ENCODE measurements at places on chromosomes 3 and 15.
A peak's percentile ranks its signal among the peaks of the same experiment; 100 is the strongest.

- DNase-seq: no peak
Measured at GRCh38 chr3:69297501-69297900, 88.4 kb downstream of the FRMD4B start.

DNA sequence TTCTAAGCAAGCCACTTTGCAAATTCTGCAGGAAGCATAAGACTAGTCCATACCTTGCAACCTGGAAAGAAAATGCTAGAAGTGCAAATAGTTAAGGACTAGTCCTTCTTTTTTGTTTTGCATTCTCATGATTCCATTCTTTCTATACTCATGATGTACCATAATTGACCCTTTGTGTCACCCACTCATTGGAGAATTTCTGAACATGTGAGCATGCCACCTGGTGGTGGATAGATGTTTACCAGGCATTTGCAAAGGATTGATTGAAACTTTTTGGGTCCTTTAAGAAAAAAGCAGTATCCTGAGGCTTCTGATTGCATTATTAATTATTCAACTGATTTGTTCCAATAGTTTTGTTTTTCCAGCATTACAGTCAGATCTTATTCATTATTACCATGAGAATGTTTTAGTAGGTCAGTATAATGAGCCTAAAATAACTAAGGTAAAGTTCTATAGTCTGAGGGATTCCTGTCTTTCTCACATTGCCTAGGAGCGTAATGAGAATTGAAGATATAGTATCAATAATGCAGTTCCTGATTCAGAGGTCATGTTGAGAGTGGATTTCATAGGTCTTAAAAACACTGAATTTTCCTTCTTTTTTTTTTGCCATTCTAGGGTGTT is 20.2 kb upstream of the DIPK2A start:
- peak; percentile 24 for DNase-seq

DNA sequence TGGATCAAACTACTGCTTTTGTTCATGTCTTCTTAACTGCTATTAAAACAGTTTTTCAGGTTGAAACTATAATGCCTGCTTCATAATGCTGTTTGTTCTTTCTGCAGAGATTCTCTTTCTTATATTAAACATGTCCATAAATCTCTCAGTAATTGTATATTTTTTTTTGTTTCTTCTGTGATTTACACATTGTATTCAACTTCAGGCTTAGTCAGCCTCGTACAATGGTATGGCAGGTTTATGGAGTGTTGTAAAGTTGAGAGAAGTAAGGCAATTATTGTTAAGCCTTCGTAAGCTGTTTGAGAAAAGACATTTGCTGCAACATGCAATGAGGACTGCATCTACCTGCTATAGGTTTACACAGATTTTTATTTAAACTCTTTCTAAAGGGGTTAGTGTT is 977.1 kb downstream of the DIPK2A start:
- DNase-seq: no peak

GRCh38 chr3:42106646-42107045 is 15.5 kb downstream of the TRAK1 start:
- DNase-seq: no peak

GRCh38 chr3:107028626-107029025 is 348.6 kb upstream of the CCDC54 start:
- DNase-seq: no peak

GRCh38 chr3:61824553-61825135 is 263.3 kb downstream of the PTPRG start:
- no peak for DNase-seq

- no peak for DNase-seq
Measured at GRCh38 chr15:88574077-88574476, 27.6 kb upstream of the DET1 start.

DNA sequence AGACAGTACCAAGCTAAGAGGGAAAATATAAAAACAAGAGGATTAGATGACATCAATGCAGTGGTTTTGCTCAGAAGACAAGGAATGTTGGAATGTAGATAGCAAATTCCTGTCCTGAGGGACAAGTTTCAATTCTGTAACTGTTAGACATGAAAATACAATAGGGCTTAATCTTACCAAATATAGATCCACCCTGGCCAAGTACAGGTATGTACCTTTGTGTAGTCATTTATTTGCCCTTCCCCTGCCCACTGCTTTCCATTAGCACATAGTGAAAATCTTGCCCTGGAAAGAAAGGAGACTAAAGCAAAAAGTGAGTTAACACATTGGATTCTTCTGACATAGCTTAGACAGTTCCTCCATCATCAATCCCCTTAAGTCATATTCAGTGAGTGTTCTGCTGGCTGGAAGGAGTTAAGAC is 389.0 kb upstream of the THBS1 start:
- no peak for DNase-seq

DNA sequence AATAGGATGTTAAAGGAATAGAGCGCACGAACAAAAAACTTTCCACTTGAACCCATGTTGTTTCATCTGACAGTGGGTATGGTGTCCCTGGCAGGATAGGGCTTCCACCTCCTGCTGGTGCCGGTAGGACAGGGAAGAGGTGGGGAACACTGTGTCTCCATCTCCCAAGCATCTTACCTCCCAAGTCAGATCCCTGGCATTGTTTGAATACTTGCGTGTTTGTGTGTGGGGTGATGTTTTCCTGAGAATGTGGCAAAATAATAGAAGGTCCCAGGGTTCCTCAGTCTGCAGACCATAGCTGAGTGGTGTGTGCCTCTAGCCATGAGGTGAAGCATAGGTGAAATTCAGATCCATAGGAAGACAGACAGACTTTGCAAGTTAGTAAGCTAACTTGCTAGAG is 119.4 kb downstream of the IGF1R start:
- no peak for DNase-seq

DNA sequence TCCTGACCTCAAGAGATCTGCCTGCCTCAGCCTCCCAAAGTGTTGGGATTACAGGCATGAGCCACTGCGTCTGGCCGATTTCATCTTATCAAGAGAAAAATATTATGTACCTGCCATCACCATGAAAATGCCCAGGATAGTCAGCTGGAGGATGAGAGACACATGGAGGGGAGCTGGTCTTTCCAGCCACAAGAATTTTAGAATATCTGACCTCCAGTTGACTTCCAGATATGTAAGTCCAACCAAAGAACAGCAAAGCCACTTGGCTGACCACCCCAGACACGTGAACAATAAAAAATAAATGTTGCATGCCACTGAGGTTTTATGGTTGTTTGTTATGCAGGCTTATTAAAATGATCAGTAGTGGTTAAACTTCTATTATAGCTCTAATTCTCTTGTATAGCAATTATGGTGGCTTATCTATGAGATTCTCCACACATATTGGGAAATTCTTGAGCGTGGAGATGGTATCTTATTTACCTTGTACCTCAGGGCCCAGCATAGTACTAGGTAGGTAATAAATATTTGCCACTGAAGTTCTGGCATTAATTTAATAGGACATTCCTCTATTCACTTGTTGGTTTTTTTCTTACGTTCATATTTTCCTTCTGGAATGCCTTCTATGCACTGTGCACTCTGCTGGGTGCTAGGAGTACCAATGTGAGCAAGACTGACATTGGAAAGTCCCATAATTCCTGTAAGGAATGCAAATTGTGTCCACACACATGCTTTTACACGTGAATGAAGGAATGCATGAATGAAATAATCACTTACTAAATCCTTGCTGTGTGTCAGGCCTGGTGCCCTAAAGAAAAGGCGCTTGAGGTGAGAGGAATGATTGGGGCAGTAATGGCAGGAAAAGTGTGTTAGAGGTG is 77.6 kb downstream of the EDEM1 start:
- no peak for DNase-seq

GRCh38 chr3:48962340-48962739 is 27.7 kb upstream of the P4HTM start:
- no peak for DNase-seq

DNA sequence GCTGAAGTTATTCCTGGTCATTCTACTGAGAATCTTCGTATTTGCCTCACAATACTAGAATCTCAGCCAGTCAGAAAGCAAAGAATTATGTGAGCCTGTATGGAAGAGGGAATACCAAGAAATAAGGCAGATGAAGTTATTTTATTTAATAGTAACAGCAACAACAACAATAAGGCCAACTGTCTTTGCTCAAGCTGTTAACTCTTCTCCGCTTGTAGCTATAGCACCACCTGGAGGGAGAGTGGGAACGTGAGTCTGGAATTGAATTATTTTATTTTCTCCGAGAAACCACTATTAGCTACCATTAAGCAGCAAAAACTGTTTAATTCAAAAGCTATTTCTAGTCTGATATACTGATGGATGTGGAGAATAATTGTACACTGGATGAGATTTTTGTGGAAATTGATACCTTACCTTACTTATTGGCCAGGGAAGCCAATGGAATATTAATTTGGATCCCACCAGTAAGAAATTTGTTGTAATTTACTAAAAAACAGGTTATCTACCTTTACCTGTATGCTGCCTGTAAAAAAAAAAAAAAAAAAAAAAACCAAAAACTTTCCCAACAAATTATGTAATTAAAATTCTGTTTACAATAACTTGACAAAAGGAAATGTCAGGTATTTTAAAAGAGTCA is 50.1 kb downstream of the CALML4 start:
- DNase-seq: peak; percentile 17

DNA sequence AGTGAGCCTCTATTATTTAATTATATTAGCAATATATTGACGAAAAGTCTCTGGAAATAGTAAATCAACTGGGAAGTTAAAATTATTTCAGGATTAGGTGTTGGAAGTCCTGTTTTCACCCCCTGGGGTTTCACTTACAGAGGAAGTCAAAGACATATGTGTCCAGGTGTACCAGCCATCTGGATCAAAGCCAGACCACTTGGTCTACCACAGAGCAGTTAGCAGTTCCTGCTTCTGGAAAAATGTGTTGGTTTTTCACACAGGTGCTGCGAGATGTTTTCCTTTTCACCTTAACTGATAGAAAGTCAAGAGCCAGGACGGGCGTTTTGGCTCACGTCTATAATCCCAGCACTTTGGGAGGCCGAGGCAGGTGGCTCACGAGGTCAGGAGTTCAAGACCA is 13.1 kb downstream of the MME start:
- DNase-seq: no peak

DNA sequence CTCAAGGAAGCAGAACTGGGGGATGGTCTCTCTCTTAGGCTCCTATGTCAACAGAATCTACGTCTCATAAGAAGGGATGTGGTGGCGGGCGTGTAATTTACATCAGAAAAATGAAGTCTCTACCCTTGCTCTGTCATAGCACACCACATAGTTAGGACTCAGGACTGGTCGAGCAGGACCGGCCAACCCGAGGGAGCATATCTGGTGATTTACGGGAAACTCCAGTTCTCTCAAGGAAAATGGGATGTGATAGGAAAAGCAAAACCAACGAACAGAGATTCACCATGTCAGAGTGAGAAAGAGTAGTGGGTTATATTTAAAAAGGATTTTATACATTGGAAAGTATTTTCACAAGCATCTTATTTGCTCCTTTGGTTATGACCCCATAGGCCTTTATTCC is 54.7 kb downstream of the IGF2BP2 start:
- DNase-seq: no peak
